Right lobe of liver (tissue), 6 donors: ENCODE measurements at places on chromosomes 5 and 9. TPM values are rescaled to one million over a fixed set of nuclear protein-coding genes. Genes with fewer than 3 reads are reported as not detected.

The OTP gene
- not detected for total RNA-seq

The SV2C gene
- total RNA-seq: 0.05 TPM

DNA sequence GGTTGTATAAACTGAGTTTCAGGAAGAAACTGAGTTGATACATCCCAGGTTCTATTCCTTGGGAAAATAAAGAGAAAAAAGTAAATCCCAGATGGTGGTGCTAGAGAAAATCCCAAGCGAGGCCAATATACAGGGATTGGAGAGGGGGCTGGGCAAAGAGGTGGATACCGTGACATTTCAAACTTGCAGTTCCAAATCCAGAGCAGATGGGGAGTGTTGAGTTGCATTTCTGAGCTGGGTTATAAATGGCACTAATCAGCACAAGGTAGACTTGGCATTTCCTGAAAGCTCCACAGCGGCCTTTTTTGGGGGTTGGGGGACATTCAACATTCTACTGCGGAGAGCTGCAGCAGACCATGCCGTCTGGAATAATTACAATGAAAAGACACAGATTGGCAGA, 224.4 kb downstream of the NXNL2 start:
- no peaks in the 10 kb centered on the region for H3K36me3 ChIP-seq
- no peak overlapping the region for H3K4me3 ChIP-seq
- no peaks in the 10 kb centered on the region for H3K27me3 ChIP-seq
- no peaks in the 10 kb centered on the region for H3K4me1 ChIP-seq
- H3K27ac ChIP-seq: no peak overlapping the region

- H3K27ac ChIP-seq: no peak overlapping the region
- H3K27me3 ChIP-seq: no peaks in the 10 kb centered on the region
- H3K4me1 ChIP-seq: no peaks in the 10 kb centered on the region
- H3K36me3 ChIP-seq: no peaks in the 10 kb centered on the region
- no peak for DNase-seq
These were observed 289.4 kb downstream of the EFNA5 start for GRCh38 chr5:107381189-107381856.

The ZNF366 gene
- 2.3 TPM for total RNA-seq

The PCDHGC5 gene
- 0.37 TPM for total RNA-seq

The FBXL7 gene
- 1.2 TPM for total RNA-seq

- no peaks in the 10 kb centered on the region for H3K27me3 ChIP-seq
- H3K36me3 ChIP-seq: peaks cover 6% of the 10 kb centered on the region
- no peak for DNase-seq
- H3K4me1 ChIP-seq: no peaks in the 10 kb centered on the region
These were observed 149.1 kb downstream of the SMARCA2 start for GRCh38 chr9:2164268-2164667.

DNA sequence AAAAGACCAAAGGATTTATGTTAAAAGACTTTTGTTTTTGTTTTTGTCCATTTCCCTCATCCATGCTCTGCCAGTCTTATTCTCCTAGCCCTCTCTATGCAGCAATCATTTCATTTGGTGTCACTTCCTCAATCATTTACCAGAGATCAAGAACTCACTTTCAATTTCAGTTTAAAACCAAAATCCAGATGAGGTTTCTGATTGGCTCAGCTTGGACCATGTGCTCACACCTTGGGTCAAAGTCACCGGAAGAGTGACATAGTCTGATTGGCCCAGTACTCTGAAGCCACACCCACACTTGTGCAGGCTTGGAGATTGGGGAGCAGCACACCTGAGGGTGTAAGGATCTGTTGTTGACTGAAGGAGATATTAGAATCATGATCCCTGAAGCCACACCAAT, 79.6 kb downstream of the TLR4 start:
- peak overlapping the region; percentile 62 for H3K4me3 ChIP-seq
- no peaks in the 10 kb centered on the region for H3K36me3 ChIP-seq
- DNase-seq: peak; percentile 63
- no peaks in the 10 kb centered on the region for H3K27me3 ChIP-seq

The AJM1 gene
- 1.7 TPM for total RNA-seq

- H3K27ac ChIP-seq: no peak overlapping the region
- DNase-seq: no peak
- H3K36me3 ChIP-seq: no peaks in the 10 kb centered on the region
- no peaks in the 10 kb centered on the region for H3K4me1 ChIP-seq
These were observed 156.7 kb downstream of the DOCK8 start for GRCh38 chr9:371349-371748.

The FAM78A gene
- total RNA-seq: 1.5 TPM

- H3K27me3 ChIP-seq: no peaks in the 10 kb centered on the region
- no peaks in the 10 kb centered on the region for H3K4me1 ChIP-seq
- H3K36me3 ChIP-seq: no peaks in the 10 kb centered on the region
These were observed 120.5 kb downstream of the TUSC1 start for GRCh38 chr9:25557645-25558300.

DNA sequence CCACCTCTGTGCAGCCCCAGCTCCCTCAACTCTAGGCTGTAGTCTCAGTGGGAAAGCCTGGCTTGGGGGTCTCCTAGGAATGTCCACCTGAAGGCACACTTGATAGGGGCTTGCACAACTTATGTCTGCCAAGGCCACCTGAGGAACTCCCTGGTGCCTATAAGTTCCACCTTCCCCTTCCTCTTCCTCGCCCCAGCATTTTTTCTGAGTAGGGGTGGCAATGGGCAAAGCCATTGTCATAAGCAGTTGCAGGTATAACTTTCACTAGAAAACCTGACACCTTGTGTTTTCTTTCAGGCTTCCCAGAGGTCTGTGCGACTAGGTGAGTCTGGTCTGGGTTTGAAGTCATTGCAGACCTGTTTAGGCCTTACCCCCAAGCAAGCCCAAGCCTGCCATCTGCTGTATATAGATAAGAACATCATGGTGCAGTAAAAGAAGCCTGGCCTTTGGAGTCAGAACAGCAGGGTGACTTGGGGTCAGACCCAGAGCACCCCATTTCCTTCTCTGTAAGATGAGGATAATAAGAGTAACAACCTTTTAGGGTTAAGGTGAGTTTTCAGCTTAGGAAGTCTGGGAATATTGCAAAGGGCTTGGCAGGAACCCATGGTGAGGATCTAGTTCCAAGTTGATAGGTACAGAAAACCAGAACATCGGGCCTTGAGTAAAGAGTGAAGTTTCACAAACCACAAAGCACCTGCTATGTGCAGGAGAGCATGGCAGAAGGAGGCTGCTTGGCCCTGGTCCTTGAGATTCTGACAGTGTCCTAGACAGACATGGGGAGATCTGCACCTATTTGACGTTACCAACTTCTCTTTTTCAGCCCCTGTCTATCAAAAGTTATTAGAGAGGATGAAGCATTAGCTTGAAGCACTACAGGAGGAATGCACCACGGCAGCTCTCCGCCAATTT, 33.8 kb downstream of the TGFBI start:
- no peaks in the 10 kb centered on the region for H3K36me3 ChIP-seq
- peak; percentile 68 for DNase-seq
- H3K27ac ChIP-seq: no peak overlapping the region
- no peaks in the 10 kb centered on the region for H3K27me3 ChIP-seq

DNA sequence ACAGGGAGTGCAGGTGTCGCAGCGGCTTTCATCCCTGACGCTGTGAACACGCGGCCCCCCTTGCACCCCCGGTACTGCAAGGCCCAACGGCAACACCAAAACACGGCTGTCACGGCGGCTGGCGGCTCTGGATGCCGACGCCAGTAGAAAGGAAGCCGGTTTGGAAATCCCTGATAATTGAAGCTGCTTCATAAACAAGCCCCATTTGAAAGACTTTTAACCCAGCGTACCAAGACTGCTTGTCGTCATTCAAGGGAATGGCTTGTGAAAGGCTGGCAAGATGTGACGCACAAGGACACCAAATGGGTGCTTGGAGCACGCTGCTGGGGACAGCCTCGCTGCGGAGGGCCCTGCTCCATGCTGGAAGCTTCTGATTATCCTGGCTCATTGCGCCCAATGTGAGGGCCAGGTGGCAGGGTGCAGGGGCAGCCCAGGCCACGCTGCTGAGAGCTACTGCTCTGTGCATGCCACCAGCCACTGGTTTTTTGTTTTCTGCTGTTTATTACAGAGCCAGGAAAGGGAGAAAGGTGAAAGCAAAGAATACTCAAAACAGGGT, 63.1 kb downstream of the GTF3C4 start:
- no peak overlapping the region for H3K27ac ChIP-seq
- no peaks in the 10 kb centered on the region for H3K4me1 ChIP-seq
- no peaks in the 10 kb centered on the region for H3K36me3 ChIP-seq

The TGFBR1 gene
- 14.3 TPM for total RNA-seq

GRCh38 chr5:119275146-119275545, 80.7 kb upstream of the TNFAIP8 start:
- no peaks in the 10 kb centered on the region for H3K4me1 ChIP-seq
- H3K27ac ChIP-seq: no peak overlapping the region
- no peaks in the 10 kb centered on the region for H3K36me3 ChIP-seq
- no peak overlapping the region for H3K4me3 ChIP-seq

- no peaks in the 10 kb centered on the region for H3K27me3 ChIP-seq
- peaks cover 53% of the 10 kb centered on the region for H3K4me1 ChIP-seq
- H3K4me3 ChIP-seq: no peak overlapping the region
- H3K36me3 ChIP-seq: no peaks in the 10 kb centered on the region
- peak overlapping the region; percentile 24 for H3K27ac ChIP-seq
These were observed 77.6 kb upstream of the ASTN2 start for GRCh38 chr9:117492476-117492875.

GRCh38 chr5:11126844-11127243, 365.8 kb upstream of the DAP start:
- no peak overlapping the region for H3K4me3 ChIP-seq
- H3K4me1 ChIP-seq: no peaks in the 10 kb centered on the region
- H3K27ac ChIP-seq: no peak overlapping the region
- no peak for DNase-seq
- H3K36me3 ChIP-seq: no peaks in the 10 kb centered on the region
- H3K27me3 ChIP-seq: no peaks in the 10 kb centered on the region

The LRRTM2 gene
- 0.06 TPM for total RNA-seq

- H3K36me3 ChIP-seq: no peaks in the 10 kb centered on the region
- H3K4me1 ChIP-seq: no peaks in the 10 kb centered on the region
- H3K27me3 ChIP-seq: no peaks in the 10 kb centered on the region
- no peak overlapping the region for H3K27ac ChIP-seq
- no peak for DNase-seq
These were observed 27.3 kb upstream of the DENND1A start for GRCh38 chr9:123957168-123957721.

DNA sequence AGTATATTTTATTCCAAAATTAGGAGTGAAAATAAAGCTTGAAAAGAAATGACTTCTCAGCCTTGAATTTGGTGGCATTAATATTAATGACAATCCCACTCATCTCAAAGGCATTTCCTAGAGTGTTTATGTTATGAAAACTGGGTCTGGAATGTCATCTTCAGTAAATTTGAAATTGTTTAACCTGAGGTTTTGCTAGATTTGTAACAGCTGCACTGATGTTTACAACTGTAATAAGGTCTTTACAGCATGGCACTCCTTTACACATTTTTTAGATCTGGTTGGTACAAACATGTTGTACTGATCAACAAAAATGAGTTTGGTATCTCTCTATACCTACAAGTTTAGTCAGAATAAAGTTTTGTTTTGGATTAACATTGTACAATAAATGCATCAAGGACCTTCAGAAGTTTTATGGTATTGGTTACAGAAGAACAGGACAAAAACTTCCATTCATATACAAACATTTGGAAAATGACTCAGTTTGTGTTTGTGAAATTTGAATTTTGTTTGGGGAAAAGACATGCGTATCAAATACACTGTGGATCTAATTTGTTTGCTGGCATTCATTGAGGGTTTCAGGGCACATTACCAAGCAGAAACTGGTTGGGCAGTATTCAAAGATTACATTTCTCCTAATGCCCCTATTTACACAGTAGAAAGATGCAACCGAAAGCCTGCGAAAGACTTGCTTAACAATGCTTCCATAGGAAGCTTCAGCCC, 11.6 kb downstream of the FANCC start:
- DNase-seq: no peak
- H3K4me1 ChIP-seq: peaks cover 14% of the 10 kb centered on the region
- H3K27me3 ChIP-seq: no peaks in the 10 kb centered on the region
- H3K36me3 ChIP-seq: no peaks in the 10 kb centered on the region
- H3K27ac ChIP-seq: no peak overlapping the region

DNA sequence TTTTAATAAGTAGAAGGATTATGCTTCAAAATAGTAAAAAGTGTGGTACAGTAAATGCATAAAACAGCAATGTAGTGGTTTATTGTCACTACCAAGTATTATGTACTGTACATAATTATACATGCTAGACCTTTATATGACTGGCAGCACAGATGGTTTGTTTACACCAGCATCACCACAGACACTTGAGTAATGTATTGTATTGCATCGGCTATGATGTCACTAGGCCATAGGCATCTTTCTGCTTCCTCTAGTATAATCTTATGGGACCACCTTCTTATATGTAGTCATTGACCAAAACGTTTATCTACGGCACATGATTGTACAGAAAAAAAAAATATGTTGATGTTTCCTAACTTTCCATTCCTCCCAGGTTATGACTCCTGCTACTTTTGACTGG, 31.9 kb upstream of the SSBP2 start:
- H3K36me3 ChIP-seq: no peaks in the 10 kb centered on the region
- H3K27ac ChIP-seq: no peak overlapping the region
- peaks cover 16% of the 10 kb centered on the region for H3K4me1 ChIP-seq
- no peak overlapping the region for H3K4me3 ChIP-seq
- H3K27me3 ChIP-seq: no peaks in the 10 kb centered on the region
- DNase-seq: no peak

The NR5A1 gene
- total RNA-seq: not detected

The SET gene
- total RNA-seq: 83.5 TPM

DNA sequence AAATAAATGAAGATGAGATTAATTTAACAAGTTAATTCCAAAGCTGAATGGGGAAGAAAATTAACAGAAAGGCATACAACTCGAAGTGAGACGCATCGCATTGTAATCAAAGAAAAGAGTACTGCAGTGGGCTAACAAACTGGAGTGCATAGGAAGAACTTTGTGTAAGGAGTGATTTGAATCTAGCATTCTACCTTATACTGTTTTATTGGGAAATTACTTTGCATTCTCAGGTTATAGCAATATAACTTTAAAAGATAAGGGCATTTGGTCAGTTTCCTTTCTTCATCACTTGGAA, 124.5 kb upstream of the TLE4 start:
- H3K36me3 ChIP-seq: no peaks in the 10 kb centered on the region
- H3K4me1 ChIP-seq: no peaks in the 10 kb centered on the region
- H3K27ac ChIP-seq: no peak overlapping the region
- no peaks in the 10 kb centered on the region for H3K27me3 ChIP-seq

- DNase-seq: no peak
- H3K4me1 ChIP-seq: no peaks in the 10 kb centered on the region
- H3K4me3 ChIP-seq: no peak overlapping the region
- H3K27ac ChIP-seq: no peak overlapping the region
- no peaks in the 10 kb centered on the region for H3K36me3 ChIP-seq
These were observed 387.1 kb upstream of the IZUMO3 start for GRCh38 chr9:24932785-24933184.

GRCh38 chr5:178588769-178589168, 1.4 kb downstream of the COL23A1 start:
- DNase-seq: no peak
- no peaks in the 10 kb centered on the region for H3K27me3 ChIP-seq
- H3K36me3 ChIP-seq: no peaks in the 10 kb centered on the region
- H3K4me1 ChIP-seq: peaks cover 12% of the 10 kb centered on the region
- H3K4me3 ChIP-seq: no peak overlapping the region

The FABP6 gene
- total RNA-seq: not detected
